ENCODE measurements at places on chromosomes 3 and 15.
A peak's percentile ranks its signal among the peaks of the same experiment; 100 is the strongest.

GRCh38 chr3:105811518-105812193, 57.2 kb downstream of the CBLB start:
- DNase-seq = no peak

- DNase-seq = peak; percentile 64
These were observed 111.0 kb upstream of the KLF13 start for GRCh38 chr15:31215490-31216214.

GRCh38 chr15:51932161-51932560, 39.4 kb downstream of the LEO1 start:
- no peak for DNase-seq

GRCh38 chr3:126999383-126999782, 16.5 kb downstream of the PLXNA1 start:
- no peak for DNase-seq

DNA sequence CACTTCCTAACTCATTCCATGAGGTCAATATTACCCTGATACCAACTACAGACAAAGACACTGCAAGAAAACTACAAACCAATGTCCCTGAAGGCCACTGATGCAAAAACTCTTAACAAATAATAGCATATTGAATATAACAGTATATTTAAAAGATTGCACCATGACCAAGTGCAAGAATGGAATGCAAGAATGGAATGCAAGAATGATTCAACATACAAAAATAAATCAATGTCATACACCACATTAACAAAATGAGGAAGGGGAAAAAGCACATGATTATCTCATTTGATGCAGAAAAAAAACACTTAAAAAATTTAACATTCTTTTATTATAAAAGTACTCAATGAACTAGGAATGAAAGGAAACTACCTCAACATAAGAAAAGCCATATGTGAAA, 463.1 kb upstream of the NECTIN3 start:
- no peak for DNase-seq

DNA sequence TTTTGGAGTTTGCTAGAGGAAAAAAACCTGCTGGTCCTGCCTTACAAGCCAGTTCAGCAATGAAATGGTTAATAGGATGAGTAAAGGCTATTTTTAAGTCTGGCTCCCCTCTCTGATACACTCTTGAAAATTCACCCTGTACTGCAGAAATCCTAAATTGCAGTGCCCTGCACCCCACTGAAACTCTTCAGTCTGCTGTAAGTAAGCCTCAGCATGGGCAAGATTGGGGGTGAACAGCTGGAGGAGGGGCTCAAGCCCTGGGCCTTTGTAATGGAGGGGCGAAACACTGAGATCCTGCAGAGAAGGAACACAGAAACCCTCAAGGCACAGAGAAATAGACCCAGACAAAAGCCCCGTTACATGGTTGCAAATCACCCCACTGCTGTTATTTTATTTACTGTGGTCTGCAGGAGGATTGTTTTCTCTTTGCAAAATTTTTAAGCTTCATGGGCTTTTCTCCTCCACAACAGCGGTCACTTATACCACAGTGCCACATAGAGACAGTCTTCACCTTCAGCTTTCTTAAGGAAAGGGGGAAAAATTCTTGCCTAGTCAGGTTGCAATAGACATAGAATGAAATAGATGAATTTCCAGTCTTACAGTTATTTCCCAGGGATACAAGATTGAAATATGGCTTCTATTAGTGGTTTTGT, 45.0 kb downstream of the SOX2 start:
- DNase-seq = no peak

- no peak for DNase-seq
These were observed 1.1 kb upstream of the CSK start for GRCh38 chr15:74780523-74781430.

DNA sequence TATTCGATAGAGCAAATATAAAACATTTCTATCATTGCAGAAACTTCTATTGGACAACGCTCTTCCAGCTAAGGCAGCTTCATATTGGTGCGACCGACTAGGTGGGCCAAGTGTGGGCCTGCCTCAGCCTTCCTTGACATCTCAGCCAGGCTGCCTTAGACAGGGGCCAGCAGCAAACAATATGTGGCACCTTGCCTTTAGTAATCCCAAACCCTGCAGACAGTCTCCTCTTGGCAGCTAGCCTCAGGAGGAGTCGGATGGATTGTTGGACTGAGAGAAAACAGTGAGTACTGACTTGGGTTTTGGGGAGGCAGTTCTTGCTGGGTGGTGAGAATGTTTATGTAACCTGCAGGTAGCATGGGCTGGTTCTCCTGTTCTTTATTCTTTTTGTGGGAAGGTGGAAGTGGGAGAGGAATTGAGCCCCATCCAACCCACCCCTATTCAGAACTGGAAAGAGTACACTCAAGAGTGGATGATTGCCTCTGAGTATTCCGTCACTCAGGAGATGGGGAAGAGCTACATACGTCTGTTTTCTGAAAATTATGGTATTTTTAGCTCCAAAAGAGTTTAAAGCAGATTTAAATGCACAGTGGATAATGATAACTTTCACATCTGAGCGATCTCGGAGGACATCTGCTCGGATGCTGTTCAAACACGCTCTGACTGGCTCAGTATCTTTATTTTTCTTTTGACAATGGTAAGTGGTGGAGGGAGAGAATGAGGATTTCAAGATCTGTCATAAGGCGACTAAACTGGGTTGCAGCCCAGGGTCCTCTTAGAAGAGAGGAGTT, 47.2 kb downstream of the GPD1L start:
- no peak for DNase-seq

GRCh38 chr3:40574661-40575060, 49.9 kb downstream of the ZNF621 start:
- no peak for DNase-seq

GRCh38 chr3:47803480-47804025, 615 bp downstream of the DHX30 start:
- DNase-seq = no peak

DNA sequence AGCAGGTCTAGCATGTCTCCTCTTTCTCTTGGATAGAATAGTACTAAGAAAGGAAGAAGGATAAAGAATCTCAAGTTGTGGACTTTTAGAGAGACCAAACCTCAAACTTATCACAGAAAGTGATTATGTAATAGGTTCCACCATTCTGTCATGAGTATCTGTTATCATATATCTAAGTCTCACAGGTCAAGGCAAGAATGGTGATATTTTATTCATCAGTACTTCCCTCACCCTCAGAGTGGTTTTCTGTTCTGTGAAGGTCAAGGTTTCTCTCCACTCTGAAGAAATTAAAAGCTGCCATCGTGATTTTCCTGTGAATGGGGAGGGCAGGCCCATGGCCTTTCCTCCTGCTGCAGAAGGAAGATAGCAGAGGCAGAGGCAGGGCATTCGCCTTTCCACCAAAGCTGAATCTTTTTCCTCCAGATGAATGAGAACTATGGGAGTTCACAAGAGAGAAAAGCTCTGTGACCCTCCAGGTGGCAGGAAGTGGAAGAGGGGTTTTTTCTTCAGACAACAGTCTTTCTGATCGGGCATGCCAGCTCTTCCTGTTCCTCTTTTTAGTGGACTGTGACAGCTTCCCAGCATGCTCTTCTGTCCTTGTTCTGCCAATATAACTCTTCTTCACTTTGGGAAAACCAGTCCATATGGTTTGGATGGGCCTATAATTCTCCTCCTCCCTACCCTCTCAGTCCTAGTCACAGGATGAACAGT, 37.1 kb upstream of the CCK start:
- no peak for DNase-seq

DNA sequence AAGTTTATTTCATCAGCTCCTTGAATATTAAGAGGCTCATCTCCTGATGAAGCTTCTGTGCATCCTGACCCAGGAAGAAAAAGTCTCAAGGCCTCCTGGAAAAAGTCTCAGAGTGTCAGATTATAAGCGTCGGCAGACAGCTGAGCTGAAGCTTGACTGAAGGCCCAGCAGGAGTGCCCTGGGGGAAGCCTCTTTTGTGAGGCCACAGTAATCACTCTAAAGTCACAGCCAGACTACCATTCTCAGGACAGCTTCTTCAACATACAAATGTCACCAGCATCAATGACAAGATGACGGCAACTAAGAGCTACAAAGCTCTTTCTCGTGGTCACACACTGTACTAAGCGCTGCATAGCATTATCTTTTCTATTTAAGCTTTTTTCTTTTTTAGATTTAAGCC, 72.7 kb upstream of the LRRN1 start:
- no peak for DNase-seq

- DNase-seq = no peak
These were observed 8.4 kb downstream of the COLQ start for GRCh38 chr3:15513116-15513515.

DNA sequence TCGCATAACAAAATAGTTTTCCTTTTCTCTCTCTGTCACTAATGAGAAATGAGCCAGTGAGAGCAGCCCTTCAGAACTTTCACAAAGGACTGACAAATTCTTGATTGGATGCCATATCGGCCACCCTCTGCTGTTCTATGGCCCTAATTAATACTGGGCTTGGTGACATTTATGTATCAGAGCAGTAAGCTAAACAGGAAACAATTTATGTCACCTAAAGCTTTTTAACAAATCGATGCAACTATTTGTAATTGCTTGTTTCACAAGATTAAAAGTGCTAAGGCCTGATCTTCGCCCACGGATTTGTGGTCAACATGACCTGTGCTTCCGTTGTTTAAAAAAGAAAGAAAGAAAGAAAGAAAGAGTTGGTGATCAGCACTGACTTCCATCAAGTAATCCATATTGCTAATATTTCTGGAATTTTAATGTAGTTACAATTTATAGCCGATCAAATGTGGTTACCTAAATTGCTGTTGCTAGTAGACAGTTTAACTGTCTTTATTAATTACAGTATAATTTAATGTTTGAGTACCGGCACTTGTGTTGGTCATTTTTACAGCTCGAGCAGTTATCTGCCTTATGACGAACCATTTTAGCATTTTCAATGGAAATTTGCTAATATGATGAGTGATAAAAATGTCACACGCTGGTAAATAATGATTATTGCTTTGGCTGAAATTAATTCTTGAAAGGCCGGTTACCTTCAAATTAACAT, 631.3 kb downstream of the FOXP1 start:
- DNase-seq = no peak

DNA sequence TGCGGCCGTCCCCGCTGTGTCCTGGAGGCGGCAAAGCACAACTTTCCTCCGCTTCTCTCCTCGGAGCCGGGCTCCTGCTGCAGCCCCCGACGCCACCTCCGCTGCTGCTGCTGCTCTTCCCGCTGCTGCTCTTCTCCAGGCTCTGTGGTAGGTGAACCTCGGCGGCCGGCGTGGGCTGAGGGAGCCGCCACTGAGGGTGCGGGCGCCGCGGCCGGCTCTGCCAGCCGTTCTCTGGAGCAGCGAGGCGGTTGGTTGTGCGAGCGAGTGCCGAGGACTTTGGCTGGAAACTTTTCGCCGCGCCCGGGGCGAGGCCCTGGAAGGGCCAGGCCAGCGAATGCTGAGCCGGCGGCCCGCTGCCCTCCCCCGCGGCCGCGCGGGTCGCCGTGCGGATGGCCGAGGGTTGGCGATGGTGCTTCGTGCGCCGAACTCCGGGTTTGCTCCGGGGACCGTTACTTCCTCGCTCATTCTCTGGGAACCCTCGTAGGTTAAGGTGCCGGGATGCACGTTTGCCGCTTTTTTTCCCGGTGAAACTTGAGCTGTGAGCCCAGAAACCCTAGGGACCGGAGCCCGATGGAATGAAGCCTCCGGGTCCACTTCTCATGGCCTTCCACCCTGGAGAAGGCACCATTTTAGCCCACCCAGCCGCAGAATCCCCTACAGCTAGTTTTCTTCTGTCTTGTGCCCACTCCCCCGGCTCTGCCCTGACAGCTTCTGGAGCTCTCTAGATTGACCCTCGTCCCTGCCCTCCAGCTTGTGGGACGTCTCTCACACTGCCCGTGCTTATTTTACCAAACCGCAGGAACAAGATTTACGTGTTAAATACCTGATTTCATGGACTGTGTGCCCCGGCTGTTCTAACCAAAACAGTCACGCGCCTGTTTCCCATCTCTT, 660 bp downstream of the NECTIN3 start:
- no peak for DNase-seq

DNA sequence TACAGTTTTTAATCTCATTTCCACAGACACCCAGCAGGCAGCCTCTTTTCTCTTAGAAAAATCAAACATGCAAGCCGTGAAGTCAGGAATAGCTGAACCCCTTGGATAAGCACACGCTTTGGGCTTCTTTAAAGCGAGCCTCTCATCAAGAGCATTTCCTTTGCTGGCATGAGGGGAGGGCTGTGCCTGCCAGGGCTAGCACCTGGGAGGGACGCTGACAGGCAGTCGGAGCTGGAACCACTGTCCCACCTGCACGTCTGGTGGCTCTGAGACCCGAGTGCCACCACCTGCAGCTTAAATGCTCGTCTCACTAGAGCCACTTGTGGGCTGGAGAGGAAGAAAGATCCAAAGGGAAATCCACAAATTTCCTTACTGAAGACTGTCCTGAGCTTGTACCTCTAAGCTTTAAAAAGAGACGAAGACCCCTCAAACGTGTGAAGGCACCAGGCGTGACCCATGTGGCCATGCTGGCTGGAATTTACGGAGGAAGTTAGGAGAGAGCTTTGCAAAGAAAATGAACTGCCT, 9.4 kb downstream of the MAP6D1 start:
- no peak for DNase-seq

DNA sequence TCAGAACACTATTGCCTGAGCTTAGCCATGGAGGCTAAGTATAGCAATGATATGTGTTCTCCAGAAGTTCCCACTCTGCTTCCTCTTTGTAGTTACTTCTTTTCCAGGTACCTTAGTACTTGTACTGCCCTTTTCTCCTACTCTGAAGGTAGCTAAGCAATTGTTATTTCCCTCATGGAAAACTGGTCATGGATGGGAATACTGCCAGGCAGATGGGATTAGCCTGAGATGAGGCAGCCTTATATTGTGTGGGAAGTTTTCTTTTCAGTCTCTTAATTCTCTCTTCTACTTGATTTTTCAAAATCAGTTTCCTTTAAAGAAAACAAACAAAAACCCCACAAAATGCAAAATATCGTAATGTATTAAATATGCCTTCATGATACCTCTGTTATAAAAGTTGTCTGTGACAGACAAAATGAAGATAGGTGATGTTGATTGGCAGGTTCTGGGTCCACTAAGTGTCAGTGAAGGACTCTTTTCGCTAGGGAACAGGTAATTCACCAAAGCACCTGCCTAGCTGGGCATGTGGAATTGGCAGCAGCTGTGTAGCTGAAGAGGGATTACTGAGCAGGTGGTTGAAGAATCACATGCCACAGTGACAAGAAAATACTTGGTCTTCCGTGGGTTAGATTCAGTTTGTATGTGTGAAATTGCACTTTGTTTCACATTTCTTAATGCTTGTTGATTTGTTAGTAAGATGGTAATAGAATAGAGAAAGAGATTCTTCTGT, 4.1 kb downstream of the ZNF609 start:
- peak; percentile 57 for DNase-seq

All from muscle of back (tissue), 13 donors.